ENCODE measurements at places on chromosomes 16 and 17.

- no peak for DNase-seq
These were observed 29.0 kb upstream of the RNPS1 start for GRCh38 chr16:2296661-2297505.

- no peak for DNase-seq
These were observed 30.2 kb upstream of the ZNF469 start for GRCh38 chr16:88352261-88353200.

DNA sequence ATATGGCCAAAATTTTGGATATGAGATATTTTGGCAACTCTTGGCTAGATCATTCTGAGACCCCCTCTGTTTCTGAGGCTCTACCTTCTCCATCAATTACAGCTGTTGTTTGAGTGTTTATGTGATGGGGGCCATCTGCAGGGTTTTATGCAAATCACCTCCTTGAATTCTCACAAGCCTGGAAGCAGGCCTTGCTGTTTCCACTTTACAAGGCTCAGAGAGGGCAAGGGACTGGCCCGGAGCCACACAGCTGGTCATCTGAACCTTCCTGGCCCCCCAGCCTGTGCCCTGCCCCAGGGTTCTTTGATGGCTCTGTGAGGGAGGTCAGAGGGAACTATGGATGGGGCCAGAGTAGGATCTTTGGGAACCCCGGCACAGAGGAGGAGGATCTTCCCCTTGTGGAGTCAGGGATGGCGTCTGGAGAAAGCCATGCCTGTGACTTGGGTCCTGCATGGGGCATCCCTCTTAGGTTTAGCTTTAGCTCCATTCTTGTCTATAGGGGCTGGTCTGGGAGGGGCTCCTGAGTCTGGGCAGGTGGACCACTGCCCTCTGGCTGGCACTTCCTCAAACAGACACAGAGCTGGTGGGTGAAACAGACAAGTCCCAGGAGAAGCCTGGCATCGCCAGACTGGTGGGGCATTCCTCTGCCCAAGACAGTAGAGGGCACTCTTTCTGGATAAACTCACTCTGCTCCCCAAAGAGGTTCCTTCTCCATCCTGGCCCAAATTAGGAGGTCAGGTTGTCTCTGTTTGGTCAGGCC, 26.2 kb downstream of the IL21R start:
- no peak for DNase-seq

DNA sequence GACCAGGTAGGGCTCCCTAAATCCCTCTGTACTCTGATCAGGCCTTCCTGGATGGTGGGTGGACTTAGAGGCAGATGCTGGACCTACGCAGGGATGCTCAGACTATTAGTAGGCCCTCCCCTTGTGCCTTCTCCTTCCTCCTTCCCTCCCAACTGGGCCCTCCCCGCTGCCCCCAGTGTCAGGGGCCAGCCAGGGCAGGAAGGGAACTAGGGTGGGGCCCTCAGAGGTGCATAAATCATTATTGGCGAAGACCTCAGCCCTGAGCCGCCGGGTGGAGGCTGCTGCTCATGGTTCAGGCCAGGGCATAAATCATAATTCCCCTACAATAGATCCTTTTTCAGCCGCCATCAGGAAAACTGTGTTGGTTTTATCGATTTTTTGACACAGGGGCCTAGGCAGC, 81.4 kb downstream of the MRM1 start:
- DNase-seq: no peak

DNA sequence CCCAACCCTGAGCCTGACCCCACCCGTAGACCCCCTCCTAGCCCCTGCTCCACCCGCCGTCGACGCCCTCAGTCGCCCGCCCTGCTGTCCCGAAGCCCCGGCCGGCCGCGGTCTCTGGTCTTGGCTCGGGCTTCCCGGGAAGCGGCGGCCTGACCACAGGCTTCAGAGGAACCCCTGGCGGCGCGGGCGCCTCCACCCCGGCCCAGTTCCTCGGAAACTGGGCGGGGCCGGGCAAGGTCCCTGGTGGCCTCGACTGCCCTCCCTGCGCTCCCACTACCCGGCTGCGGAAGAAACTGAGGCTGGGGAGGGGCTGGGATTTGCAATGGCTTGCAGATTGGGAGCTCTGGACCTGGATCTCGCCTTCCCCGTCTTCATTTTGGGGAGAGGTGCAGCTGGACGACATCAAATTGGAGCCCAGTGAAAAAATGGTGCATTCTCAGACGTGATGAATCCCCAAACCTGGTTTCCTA, 692 bp upstream of the SOCS1 start:
- DNase-seq: no peak

DNA sequence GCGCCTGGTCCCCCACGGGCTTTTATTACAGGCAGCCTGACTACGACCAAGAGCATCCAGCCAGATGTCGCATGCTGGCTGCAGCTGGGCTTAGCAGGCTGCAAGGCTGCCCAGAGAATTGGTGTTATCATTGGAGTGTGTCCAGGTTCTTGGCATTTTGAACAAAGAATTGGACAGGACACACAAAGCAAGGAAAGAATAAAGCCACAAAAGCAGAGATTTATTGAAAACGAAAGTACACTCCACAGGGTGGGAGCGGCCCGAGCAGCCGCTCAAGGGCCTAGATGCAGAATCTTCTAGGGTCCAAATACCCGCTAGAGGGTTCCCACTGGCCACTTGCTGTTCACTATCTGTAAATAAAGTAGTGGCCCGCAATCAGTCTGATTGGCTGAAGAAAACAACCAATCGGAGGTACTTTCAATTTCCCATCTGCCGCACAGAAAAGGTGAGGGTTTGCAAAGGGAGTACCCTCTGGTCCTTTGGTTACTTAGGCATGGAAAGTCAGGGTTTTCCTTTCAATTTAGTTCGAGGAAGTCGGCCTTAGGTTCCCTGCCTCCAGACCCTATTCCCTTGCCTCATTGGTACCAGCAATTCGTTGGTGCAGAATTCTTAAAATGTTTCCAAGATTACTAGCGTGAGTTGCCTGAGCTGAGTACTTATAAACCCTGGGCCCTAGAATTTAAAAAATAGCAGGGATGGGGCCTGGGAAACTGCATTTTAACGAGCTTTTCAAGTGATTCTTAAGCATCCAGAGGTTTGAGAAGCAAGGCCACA, 38.5 kb upstream of the CNEP1R1 start:
- no peak for DNase-seq

DNA sequence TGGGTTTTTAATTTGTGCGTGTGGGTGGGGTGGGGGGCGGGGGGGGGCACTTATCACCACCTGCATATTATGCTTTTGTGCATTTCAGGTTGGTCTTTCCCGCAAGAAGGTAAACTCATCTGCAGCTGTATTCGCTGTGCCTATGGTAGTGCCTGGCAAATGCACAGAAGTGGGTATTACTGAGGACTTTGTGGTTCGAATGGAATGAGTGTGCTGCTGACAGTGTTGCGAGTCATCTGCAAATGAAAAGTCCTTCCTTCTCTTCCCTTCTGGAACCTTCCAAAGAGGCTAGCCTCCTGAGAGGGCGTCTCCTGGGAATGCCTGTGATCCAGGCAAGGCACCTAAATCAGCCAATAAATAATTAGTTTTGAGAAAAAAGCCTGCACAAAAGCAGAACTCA, 532.9 kb downstream of the MAF start:
- no peak for DNase-seq

GRCh38 chr16:17804857-17805256, 334.1 kb upstream of the XYLT1 start:
- no peak for DNase-seq

DNA sequence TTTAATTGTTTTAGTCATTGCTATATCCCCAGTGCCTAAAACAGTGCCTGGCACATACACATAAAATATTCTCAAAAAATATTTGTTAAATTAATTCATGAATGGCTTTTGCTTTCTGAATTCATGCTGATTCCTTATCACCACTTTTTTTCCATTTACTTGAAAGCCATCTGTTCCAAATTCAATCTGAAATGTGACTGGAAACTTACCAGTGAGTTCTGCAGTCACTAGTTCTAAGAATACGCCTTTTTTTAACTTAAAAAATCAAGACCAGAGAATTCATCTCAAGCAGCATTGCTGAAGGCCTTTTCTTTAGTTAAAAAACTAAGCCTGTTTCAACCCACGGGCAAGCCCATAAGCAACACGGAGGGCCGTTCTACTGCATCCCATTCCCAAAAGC, 114.0 kb upstream of the ERCC4 start:
- DNase-seq: no peak

DNA sequence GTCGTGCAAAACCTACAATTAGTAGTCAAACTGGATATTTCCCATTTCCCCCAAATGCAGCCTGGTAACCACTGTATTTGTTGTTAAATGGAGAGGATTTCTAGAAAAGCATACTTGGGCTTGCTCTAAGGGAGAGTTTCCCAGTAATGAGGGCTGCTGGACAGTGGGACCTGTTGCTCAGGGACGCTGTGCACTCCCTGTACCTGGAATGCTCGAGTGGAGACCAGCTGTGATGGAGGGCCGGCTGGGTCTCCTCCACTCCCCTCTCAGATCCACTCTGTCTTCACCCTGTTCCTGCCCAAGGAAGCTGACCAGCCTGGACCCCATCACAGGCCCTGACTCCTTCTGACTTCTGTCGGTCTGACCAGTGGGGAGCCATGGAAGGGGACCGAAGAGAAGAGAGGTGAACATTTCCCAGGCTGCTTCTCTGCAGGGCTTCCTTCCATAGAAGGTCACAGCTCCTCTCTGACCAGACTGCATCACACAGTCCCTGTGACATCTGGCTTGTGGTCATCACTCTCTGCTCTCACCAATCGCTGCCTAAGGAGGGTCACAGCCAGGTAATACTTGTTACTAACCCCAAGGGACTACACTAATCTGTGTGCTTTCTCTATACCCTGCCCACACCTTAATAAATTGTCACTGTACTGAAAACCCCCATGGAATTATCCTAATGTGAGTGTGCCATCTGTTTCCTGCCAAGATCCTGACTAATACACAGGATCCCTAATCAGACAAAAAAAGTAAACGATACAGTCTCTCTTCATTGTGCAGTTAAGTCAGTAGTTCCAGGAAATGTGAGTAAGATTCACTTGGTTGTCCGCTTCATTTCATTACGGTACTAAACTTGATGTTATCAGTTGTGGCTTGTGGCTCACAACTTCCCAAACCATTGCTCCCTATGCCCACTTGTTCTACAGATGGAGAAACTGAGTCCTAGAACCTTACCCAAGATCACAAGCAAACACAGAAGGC, 102.4 kb downstream of the CCT6B start:
- DNase-seq: no peak

DNA sequence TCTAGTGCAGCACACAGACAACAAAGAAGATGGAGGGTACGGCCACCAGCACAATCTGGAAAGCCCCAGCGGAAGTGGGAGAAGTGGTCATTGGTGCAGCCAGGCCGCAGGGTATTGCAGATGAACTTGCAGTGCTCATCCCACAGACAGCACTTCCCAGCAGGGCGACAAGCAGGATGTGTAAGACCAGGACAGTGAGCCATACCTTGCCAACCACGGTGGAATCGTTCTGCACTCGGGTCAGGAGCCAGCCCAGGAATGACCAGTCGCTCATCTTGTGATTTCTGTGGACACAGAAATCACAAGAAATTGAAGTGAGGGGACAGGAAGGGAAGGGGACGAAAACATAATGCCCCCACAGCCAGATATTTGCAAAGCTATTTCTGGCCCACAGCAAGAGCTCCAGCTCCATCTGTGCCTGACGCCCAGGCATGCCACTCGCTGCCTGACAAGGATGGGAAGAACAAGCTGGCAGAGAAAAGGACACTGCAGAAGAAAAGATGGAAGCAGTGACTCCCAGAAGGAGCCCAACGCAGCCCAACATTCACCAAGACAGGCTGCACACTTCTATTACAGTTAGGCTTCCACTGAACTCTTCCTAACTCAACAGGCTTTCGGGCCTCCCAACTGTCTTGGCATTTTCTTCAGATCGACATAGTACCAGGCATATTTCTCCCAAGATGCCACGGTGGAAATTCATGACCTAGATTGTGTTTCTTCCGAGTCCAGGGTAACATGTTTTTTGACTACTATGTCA, 17.5 kb upstream of the MYO18A start:
- DNase-seq: no peak

DNA sequence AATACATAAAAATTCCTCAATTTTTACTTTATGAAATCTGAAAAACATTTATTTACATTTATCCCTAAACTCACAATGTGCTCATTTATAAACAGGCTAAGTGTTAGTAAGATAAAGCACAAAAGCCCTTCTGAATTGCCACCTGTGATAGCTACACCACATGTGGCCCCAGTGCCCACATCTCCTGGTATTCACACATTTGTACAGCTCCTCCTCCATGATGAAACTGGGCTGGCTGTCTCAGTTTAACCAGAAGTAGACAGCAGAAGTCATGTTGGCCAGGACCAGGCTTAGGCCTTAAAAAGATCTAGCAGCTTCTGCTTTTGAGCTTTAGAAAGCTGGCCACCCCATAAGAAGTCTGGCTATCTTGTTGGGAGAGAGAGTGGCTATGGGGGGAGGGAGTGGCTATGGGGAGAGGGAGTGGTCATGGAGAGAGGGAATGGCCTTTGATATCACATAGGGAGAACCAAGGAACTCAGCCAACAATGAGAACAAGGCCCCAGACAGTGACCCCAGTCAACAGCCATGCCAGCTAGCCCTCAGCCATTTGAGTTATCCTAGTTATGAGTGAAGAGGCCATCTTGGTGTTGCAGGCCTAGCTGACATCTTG, 47.4 kb downstream of the CEP95 start:
- DNase-seq: no peak

Data from activated CD4-positive, alpha-beta T cell treated with anti-CD3 and anti-CD28 coated beads for 24 hours (primary cell).